ENCODE measurements at places on chromosomes 4 and X.

- DNase-seq = no peak
These were observed 194.6 kb upstream of the C1QTNF7 start for GRCh38 chr4:15233264-15233597.

- DNase-seq = no peak
These were observed 149.9 kb downstream of the AMMECR1 start for GRCh38 chrX:110167952-110168451.

GRCh38 chr4:180630012-180630665 lies 1613.1 kb upstream of the TENM3 start:
- no peak for DNase-seq

DNA sequence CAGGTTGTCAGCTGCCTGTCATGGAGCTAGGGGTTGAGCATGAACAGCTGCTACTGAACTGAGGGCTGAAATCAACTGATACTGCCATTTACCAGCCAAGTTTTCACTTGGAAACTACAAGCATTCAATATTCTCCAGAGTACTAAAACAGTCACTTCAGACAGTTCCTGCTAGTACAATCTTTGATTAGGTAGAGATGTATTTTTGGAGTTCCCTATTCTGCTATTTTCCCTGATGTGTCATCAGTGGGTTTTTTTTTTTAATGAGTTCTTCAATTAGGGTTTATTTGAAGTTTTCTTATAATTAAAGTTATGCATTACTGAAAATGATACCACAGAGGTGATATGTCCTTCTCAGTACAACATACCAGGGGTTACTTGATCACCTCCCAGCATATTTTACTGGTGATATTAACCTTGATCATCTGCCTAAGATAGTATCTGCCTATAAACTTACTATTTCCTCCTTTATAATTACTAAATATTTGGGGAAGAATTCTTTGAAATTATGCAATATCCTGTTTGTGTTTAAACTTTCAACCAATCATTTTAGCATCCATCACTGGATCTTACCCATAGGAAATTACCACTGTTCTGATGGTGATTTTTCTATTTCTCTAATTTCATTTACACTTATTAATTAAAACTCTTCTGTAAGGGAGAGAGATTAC lies 13.6 kb downstream of the PDCL2 start:
- DNase-seq = no peak

GRCh38 chr4:118759481-118759880 lies 74.3 kb downstream of the METTL14 start:
- no peak for DNase-seq

- no peak for DNase-seq
These were observed 1.6 kb downstream of the GRIA3 start for GRCh38 chrX:123185721-123186120.

GRCh38 chr4:5545271-5545670 lies 163.1 kb downstream of the EVC2 start:
- DNase-seq = no peak

- DNase-seq = no peak
These were observed 234.2 kb downstream of the RAPGEF2 start for GRCh38 chr4:159337041-159337440.

DNA sequence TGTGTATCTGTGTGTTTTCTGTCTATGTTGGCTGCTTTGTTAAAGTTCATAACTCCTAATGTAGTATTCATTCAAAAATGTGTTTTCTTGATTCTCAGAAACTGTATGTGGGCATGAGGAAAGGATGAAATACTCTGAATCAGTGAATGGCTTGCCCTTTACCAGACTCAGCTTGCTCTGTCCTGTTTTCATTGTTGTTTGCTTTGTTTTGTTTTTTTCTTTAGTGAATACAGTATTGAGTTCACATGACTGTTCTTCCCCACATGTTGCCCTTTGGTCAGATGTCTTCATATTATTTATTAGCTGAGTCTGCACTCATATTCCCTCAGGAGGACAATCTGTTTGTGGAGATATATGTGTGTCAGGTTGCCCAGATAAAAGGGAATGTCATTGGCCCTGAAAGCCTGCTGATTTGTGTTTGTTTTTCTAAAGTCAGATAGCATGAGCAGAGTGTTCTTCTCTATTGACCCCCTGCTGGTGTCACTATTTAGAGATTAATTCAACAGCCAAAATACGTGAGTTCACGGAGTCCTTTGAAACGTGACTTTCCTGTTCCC lies 1184.4 kb downstream of the RPA4 start:
- DNase-seq = no peak

DNA sequence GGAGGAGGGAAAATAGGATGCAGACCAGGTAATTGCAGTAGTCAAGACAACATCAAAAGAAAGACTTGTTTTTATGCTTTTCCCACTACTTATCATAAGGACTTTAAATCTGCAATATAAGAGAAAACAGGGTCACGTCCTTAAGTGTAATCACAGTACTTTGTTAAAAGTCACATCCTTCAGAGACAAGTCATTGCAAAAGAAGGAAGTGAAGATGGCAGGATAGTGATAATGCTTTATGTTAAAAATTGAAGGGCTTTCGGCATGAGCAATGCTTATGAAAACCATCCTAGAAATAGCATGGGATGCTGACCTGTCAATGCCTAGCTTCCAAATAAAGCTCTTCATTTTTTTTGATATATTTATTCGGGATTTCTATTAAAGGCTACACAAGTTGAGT lies 110.2 kb upstream of the TENM3 start:
- DNase-seq = no peak

GRCh38 chrX:111543212-111543741 lies 31.8 kb downstream of the SERTM2 start:
- DNase-seq = no peak

DNA sequence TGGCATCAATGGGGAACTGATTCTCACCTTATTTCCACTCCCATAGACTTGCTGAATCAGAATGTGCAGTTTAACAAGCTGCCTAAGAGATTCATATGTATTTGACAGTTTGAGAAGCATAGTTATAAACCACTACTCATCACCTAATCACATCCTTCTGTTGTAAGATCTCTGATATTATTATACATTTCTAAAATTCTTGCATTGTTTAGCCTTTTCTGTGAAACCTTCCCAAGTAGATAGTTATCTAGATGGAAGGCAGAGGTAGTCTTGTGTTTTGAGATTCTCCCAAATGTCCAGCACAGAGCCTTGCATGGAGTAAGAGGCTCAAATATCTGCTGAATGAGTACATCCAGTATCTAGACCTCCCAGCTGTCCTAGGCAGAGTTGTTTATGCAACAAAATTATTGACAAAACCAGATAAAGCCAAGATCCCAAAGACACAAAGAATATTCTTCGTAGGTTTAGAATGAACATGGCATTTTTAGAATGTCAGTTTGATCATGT lies 227.3 kb downstream of the KDR start:
- no peak for DNase-seq

DNA sequence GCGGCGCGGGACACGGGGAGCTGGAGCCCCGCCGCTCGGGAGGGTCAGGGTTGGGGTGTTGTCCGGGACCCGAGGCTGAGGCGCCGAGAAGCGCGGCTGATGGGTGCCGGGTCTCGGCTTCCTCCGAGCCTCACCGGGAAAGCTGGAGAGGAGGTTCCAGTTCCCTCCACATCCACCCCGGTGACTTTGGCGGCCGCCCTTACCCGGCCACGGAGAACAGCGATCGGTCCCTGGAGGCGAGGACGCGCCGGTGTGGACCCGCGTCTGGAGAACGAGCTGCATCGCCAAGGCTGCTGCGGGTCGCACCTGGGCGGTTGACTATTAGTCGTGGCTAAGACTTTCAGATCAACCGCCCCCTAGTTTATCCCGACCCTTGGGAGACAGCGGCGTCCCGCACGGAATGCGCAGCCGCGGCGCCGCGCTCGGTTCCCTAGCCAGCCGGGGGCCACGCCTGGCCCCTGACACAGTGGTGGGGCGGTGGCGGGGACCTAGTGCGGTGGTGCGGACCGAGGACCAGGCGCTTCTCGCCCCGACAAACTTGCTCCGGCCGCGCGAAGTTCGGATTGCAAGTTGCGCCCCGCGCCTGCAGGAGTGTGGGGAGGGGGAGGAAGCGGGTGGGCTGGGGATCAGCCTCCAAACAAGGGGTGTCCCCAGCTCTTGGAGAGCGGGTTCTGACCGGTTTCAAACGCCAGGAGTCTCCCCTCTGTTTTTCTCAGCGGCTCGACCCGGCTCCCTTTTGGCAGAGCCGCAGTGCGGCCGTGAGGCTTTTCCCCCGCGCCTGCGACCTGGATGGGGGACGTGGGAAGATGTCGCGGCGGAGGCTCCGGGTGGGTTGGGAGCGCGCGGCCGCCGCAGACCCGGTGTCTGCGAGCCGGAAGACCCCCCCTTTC lies 568 bp downstream of the FHDC1 start:
- no peak for DNase-seq

DNA sequence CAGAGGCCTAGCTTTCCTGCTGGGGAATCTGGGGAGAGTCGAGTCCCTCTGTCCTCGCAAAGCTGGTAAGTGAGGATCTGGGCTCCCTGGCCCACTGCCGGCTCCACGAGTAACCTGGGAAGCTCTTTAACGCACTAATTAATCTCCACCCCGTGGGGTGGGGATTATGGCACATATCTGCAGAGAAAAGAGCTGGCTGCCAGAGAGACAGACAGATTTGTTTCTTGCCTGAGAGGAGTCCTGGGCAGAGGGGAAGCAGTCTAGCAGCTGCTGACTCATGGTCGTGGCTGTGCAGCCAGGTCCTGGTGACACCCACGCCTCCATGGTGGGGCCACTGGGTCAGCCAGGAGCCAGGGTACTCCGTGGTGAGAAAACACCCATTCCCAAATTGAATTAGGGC lies 14.0 kb downstream of the SORCS2 start:
- DNase-seq = no peak

DNA sequence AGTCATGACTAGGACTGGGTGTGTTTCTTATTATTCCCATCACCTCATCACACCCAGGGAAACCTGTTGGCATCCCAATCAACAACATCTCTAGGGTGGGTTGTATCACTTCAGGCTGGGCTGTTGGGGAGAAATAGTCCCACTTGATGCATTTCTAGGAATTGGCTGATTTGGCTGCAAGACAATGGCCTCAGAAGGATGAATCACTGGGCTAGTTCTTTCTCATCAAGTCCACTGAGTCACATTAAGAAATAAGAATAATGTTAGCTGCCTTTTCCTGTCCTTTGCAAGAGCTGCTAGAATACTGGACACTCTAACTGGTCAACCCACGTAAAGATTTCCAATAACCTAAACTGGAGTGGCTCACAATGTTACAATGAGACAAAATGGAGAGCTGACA lies 104.2 kb downstream of the CHRDL1 start:
- DNase-seq = no peak
